Stimulated activated CD4-positive, alpha-beta T cell treated with anti-CD3 and anti-CD28 coated beads, Interleukin-4, amount 100 ng/mL, for 4 hours (primary cell): ENCODE measurements at places on chromosomes 6 and 20.

- no peak for DNase-seq
Observed at GRCh38 chr20:38473367-38473795, 738 bp downstream of the RALGAPB start.

DNA sequence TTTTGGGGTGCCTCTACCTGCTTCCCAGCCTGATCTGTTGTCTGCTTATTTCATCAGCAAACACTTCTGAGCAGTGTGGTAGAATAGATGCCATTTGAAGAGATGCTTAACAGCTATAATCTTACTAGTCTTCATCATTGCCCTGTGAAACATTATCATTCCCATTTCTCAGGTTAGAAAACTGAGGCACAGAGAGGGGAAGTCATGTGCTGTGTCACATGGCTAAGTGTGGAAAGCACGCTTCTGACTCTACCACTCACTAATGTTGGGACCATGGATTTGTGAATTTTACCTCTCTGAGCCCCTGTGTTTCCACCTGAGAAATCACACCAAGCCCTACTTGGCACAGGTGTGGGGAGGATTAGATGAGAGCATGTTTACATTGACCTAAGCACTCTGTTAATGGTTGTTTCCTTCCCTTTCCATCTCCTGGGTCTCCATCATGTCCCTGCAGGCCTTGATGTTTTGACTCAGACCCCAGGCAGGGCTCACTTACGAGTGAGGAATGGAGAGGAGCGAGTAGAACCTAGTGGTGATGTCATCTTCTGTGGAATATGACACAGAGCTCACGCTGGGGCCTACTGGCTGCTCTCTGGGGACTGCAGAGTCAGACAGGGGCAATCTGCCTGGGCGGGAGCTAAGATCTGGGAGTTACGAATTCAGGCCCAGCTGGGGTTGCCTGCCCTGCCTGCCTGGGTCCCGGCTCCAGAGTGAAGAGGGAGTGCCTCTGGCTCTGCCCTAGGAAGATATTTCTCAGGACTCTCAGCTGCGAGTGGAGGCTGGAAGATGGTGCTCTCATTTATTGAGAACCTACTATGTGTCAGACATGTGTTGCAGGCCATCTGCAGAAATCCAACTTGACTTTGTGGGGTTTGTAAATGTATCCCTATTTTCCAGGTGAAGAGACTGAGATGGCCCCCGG lies 64.3 kb downstream of the CDH22 start:
- no peak for DNase-seq

DNA sequence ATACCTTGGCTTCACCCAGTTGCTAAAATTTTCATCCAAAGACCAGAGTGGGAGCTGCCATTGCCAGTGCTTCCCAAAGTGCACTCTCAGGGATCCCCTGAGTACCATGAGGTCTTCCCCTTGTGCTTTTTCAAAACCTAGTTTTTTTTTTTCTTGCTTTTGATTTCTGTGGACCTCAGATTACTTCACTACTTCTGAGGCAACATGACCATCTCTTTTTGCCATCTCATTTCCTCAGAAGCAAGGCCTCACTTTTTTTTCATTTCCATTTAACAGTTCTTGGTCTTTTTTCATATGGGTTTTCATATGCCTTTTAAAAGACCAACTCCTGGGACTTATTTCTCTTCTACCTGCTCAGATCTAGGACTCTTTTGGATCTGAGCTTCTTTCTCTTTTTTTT lies 64.1 kb upstream of the MMS22L start:
- no peak for DNase-seq

DNA sequence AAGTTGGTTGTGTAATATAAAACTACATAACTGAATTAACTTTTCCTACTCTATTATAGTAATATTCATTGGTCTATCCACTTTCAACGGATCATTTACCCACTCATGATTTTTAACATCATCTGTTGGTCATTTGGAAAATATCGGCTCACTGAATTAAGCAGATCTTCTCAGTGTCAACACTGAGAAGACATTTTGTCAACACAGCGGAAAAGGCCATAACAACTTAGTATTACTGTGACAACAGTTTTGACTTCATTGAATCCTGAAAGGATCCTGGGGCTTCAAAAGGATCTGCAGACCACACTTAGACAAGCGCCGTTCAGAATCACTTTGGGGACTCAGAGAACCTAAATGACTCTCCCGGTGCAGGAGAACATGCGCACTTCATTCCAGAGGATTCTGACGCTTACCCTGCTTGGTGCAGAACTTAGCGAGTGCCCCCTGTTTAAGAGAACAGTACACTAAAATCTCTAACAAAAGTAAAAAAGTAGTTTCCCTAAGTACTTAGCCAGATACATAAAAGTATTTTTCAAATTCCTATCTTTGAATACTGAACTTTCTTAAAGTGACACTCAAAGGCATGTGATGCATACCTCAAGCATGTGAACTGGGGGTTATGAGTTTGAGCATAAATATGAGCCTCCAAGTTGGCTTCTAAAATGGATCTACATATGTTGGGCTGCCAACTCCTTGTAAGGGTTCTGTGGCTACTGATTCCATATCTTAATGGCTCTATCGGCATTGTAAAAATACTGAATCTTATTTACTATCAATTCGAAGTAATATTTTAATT lies 4.0 kb downstream of the ZBTB2 start:
- DNase-seq, result no peak

DNA sequence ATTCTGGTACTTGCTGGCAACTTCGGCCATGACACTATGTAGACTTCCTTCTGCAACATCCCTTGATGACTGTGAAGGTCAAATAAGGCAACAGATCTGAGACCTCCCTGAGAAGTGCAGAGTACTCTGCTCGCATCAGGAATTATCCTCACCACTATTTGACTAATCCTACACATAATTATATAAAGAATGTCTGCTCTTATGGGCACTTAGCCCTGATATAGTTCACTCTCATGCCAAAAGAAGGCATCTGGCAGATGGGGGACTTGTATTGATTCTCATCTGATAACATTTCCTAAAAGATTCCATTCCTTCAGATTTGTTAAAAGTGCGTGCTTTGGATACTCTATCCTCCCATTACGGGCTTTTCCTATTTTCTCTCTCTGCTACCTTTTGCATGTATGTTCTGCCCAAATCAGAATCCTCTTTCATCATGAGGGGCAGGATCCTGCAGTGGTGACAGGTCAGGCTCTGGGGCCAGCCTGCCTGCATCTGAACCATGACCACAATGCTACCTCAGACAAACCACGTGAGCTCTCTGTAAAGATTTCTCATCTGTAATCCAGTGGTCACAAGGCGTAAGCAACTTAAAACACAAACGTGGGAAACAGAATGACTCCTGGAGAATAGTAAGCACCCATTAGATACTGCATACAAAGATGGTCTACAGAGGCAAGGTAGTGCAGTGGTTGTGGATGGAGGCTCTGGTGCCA lies 134.0 kb downstream of the GJA10 start:
- DNase-seq, result no peak

GRCh38 chr6:55495277-55495676 lies 83.7 kb downstream of the HMGCLL1 start:
- DNase-seq, result no peak

DNA sequence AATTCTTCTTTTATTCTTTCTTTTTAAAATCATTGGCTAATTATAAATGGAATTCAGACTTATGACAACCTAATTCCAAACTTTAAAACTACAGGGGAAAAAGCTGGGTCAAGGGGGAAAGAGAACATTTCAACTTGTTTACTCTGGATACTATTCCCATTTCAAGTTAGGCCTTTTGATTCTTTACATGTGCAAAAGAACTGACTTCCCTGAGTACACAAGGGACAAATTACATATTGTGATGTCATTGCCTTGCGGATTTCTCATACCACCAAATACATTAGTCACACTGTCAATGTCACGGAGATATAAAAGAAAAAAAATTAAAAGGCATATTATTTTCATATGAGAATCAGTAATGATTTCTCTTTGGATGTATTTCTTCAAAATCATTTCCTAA lies 96.5 kb upstream of the TBX18 start:
- DNase-seq, result no peak

DNA sequence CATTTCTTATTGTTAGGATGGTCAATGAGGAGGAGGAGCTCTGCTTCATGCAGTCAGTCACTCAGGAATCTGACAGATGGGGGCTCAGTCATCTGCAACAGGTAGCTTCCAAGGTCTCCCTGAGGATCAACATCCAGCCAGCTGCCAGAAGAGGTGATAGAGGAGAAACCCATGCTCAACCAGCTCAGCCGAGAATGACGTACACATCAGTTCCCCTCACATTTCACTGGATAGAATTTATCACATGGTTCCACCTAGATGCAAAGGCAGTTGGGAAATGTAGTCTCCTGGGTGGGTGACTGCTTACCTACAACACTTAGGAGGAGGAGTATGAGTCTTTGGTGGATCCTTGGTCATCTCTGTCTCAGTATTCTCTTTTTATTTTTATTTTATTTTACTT lies 144.5 kb downstream of the CEBPB start:
- no peak for DNase-seq

- no peak for DNase-seq
Observed at GRCh38 chr6:122715725-122716124, 63.8 kb upstream of the FABP7 start.

DNA sequence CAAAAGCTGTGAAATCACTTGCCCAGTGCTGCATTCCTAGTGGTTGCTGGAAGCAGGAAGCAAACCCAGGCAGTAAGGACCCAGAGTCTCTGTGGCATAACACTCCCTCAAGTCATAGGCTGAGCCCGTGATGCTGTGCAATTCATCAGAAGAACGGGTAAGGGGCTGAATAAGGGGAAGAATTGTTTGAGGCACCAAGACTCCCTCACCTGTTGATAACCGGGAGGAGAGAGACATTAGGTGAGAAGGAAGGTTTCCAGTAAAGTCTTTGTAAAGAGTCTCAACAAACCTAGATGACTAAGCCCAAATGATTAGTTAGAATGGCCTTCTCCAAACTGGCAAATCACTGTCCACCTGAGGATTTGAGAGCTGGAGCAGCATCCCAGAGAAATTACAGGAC lies 18.3 kb downstream of the ENPP3 start:
- no peak for DNase-seq

- no peak for DNase-seq
Observed at GRCh38 chr6:125273965-125274364, 27.8 kb downstream of the HDDC2 start.

DNA sequence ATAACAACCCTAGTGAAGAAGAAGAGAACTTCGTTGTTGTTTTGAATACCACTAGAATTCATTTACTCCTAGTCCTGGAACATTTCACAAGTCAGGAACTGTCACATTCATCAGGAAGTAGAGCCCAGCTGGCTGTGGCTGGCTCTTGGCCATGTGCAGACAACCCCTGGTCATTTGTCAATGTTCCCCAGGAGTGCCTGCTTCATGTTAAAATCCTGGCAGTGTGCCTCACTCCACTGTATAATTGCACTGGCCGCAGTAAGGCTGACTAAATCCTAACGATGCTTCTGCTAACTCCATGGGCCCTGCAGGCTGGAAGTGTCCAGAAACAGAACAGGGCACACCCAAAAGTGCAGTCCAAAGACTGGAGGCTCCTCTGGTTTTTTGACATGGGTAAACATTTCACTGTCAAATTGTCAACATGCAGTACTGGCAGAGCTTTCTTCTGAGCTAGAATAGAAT lies 41.5 kb upstream of the ADGRF1 start:
- no peak for DNase-seq

DNA sequence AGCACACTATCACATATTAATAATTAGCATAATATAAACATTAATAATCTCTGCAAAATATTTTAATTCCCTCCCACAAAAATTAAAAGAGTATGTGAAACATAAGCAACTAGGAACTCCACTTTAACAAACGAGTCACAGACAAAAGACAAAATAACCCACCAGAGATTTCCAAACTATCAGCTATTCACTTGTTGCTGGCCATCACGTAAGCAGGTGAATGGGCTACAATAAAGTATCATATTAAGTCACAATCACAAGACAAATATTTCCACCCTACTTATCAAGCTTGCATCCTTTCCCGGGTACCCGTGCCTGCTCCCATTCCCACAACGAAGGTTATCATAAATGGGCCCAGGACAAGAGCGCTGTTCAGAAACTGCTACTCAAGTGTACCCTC lies 2.5 kb downstream of the HDAC2 start:
- no peak for DNase-seq

DNA sequence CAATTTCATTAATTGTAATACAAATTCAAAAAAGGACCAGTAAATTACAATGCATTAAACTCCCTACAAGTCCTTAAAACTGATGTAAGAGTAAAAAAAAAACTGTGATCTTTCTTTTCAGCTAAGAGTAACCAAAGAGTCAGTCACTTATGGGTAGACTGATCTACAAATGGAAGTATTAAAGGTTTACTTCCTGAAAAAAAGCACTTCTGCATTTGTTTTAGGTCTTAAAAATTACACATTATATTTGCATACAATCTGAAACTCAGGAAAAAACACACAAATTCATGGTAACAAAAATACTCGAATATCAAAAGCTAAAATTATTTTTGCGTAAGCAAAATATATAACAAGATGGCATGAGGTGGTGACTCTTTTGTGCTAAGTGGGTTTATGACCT lies 23.5 kb downstream of the USP49 start:
- DNase-seq, result no peak

GRCh38 chr6:91213229-91213901 lies 626.5 kb upstream of the MAP3K7 start:
- DNase-seq, result no peak

DNA sequence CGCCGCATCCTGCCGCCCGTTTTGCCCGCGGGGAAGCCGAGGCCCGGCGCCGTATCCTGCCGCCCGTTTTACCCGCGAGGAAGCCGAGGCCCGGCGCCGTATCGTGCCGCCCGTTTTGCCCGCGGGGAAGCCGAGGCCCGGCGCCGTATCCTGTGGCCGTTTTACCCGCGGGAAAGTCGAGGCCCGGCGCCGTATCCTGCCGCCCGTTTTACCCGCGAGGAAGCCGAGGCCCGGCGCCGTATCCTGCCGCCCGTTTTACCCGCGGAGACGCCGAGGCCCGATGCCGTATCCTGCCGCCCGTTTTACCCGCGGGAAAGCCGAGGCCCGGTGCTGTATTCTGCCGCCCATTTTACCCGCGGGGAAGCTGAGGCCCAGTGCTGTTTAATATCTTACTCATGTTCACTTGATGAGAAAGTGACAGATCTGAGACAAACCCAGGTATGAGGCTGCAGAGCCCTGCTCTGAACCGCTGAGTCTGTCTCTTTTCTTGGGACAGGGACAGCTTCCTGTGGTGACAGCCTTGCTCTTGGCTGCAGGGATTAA lies 129.4 kb downstream of the CDH26 start:
- DNase-seq, result peak; percentile 3

GRCh38 chr6:116434056-116434725 lies 27.0 kb upstream of the CALHM6 start:
- DNase-seq, result no peak
